ENCODE measurements at places on chromosomes 7 and 10. TPM values are rescaled to one million over a fixed set of nuclear protein-coding genes. Genes with fewer than 3 reads are reported as not detected.

DNA sequence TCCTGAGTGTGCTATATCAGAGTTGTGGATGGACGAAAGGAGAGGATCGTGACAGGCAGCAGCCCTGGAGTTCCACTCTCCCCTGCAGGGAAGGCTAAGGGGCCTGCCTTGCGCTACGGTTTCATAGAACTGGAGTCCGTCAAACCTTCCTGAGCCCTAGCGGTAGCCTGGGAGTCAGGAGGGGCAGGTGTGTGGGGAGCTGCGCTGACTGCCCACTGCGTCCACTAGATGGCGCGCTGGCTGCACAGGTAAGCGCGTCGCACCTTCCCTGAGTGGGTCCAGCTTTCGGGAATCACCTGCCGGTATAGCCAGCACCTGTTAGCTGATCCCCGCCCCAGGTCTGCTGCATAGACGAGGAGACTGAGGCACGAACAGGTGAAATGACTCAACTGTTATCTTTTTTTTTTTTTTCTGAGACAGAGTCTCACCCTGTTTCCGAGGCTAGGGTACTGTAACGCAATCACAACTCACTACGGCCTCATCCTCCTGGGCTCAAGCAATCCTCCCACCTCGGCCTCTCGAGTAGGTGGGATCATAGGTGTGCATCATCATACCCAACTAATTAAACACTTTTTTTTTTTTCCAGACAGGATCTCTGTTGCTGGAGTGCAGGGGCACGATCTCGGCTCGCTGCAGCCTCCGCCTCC is 20.2 kb upstream of the BAIAP2L1 start:
- no peak for DNase-seq

- DNase-seq, result no peak
Observed at GRCh38 chr10:103690281-103690680, 165.1 kb downstream of the SH3PXD2A start.

DNA sequence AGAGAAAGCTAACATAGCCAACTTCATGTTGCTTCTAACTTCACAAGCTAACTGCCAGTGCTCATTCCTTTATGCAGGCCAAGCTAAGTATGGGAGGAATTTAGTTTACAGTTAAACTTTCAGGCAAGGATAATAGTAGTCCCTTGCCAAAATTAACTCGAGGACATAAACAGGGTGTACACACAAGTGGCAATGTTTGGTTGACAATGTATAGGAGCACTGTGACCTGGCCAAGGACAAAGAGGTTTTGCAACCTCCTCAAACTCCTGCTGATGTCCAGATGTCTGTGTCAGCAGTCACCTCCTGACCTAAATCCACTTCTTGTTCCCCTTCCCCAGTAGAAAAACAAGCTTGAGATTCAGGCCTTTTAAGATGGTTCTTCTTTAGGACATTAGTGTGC is 494.6 kb upstream of the KLF6 start:
- DNase-seq, result no peak

GRCh38 chr7:100221767-100222444 is 2.2 kb downstream of the PVRIG start:
- DNase-seq, result no peak

DNA sequence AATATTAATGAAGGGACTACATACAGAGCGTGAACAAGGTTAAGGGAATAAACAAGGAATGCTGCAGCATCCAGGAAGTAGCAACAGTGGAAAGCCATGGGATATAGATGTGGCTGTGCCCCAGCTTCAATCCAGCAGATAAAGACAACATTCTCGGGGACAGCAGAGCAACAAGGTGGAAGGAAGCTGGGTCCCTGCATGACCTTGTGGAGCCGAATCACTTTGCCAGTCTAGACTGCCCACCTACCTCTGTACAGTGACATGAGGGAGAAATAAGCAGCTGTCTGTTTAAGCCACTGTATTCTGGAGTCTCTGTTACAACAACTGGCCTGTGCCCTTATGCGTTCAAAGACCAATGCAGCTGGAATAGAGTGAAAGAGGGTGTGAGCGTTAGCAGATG is 30.1 kb upstream of the SAMD8 start:
- DNase-seq, result no peak

DNA sequence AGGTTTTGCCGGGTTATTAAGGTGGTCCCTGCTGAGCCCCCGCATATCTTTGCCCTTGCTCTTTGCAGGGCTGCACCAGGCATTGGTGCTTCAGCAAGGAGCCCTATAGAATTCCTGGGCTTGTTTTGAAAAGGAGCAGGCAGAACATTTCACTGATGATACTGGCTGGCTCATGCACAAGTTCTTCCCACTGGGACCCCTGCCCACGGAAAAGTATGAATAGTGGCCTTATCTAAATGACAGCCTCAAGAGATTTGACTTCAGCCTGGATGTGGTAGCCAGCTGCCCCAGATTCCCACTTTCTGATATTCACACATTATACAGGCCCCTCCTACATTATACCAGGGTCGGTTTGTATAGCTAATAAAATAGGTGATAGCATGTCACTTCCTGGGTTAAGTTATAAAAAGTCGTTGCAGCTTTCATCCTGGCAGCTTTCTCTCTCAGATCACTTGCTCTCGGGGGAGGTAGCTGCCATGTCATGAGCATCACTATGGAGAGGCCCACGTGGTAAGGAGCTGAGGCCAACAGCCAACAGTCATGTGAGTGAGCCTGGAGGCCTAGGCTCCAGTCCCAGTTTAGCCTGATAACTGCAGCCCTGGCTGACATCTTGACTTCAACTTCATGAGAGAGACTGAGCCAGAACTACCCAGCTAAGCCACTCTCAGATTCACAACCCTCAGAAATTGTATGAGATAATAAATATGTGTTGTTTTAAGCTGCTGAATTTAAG is 16.8 kb upstream of the CRTAC1 start:
- no peak for DNase-seq

DNA sequence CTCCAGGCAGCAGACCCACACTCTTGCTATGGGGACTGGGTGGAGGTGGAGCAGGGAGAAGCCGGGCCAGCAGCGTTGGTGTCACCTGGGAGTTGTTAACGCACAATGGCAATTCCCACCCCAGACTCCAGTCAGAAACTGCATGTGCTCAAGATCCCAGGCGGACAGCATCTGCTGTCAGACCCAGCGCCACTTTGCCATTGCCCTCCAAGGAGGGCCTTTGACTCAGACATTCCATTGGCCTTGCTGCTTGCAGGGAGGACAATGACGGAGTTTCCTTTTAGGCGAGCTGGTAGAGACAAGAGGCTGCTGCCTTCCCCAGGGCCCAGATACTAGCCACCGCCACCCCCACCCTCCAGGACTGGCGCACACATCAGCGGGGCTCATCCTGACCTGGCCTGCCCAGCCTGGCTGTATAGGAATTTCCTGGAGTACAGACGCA is 34.5 kb downstream of the ZNF775 start:
- DNase-seq, result no peak

GRCh38 chr7:74708569-74709275 is 51.2 kb downstream of the GTF2I start:
- no peak for DNase-seq

The MAGI2 gene
- polyA plus RNA-seq, result 0.46 TPM

The CCDC136 gene
- polyA plus RNA-seq, result 15.5 TPM
